ENCODE measurements at places on chromosomes 12 and 14. TPM values are rescaled to one million over a fixed set of nuclear protein-coding genes. Genes with fewer than 3 reads are reported as not detected.

Gene OR6C3
- not detected for total RNA-seq

Gene ORAI1
- total RNA-seq = 34.6 TPM

Gene PROX2
- not detected for total RNA-seq

Gene OR4E2
- not detected for total RNA-seq

Gene TMTC1
- total RNA-seq = 0.03 TPM

Gene TCTN2
- 12.1 TPM for total RNA-seq

Gene SYNE3
- total RNA-seq = 0.70 TPM

Gene IAPP
- total RNA-seq = not detected

Gene WBP11
- total RNA-seq = 44.5 TPM

Gene OR6C2
- not detected for total RNA-seq

Gene P3H3
- 24.5 TPM for total RNA-seq

Gene AHNAK2
- total RNA-seq = 188 TPM

Gene EFS
- total RNA-seq = not detected

Gene GLIPR1L1
- not detected for total RNA-seq

Gene KIF26A
- total RNA-seq = 3.8 TPM

Gene ISM2
- total RNA-seq = 0.43 TPM

Gene DCAF4
- 33.2 TPM for total RNA-seq

Gene LRRC23
- total RNA-seq = 16.9 TPM

Gene OR4K15
- not detected for total RNA-seq

Gene CLEC6A
- not detected for total RNA-seq

Gene SERPINA10
- total RNA-seq = not detected

Gene FAM216A
- 20.1 TPM for total RNA-seq

Gene AQP2
- total RNA-seq = not detected

Gene MYH7
- total RNA-seq = 0.01 TPM

Gene GYS2
- not detected for total RNA-seq

Gene SAMD4A
- 12.7 TPM for total RNA-seq

Gene STAC3
- 0.56 TPM for total RNA-seq

Gene RNASE3
- not detected for total RNA-seq

Gene ACOT4
- total RNA-seq = 2.0 TPM

Gene EIF2B1
- 32.7 TPM for total RNA-seq

Gene HOXC5
- 1.0 TPM for total RNA-seq

Gene MBD6
- total RNA-seq = 28.6 TPM

Gene HOXC4
- 3.1 TPM for total RNA-seq

Gene TC2N
- total RNA-seq = 0.81 TPM

Gene RNU4-1
- not detected for total RNA-seq

Gene UNC79
- 0.01 TPM for total RNA-seq

Gene PPP1R3E
- total RNA-seq = 3.5 TPM

Gene TMEM253
- 0.88 TPM for total RNA-seq

Gene TMCC3
- 0.99 TPM for total RNA-seq

Gene RGS6
- not detected for total RNA-seq

Gene CRIP1
- total RNA-seq = 1,936 TPM

Gene CDKN3
- total RNA-seq = 77.2 TPM

Gene KRT3
- total RNA-seq = 0.06 TPM

Gene CPNE8
- 9.2 TPM for total RNA-seq

Gene WIF1
- total RNA-seq = not detected

Gene SPATA7
- 3.4 TPM for total RNA-seq

Gene SRRM4
- not detected for total RNA-seq

Gene CDKN1B
- 16.7 TPM for total RNA-seq

Gene SLCO1C1
- not detected for total RNA-seq

Gene NANOG
- not detected for total RNA-seq

Gene RIMBP2
- total RNA-seq = 0.06 TPM

Gene JDP2
- total RNA-seq = 34.0 TPM

Gene MIP
- not detected for total RNA-seq

Gene SYNDIG1L
- total RNA-seq = 0.03 TPM

Gene ZC2HC1C
- 6.0 TPM for total RNA-seq

Gene CCDC175
- not detected for total RNA-seq

Measured in A549 treated with AZD2906 at 1 μM for 4 hours (cell line).